ENCODE measurements at places on chromosomes 16 and 17.
A peak's percentile ranks its signal among the peaks of the same experiment; 100 is the strongest.

GRCh38 chr17:48011405-48012150 lies 26.0 kb downstream of the COPZ2 start:
- DNase-seq = peak; percentile 50

DNA sequence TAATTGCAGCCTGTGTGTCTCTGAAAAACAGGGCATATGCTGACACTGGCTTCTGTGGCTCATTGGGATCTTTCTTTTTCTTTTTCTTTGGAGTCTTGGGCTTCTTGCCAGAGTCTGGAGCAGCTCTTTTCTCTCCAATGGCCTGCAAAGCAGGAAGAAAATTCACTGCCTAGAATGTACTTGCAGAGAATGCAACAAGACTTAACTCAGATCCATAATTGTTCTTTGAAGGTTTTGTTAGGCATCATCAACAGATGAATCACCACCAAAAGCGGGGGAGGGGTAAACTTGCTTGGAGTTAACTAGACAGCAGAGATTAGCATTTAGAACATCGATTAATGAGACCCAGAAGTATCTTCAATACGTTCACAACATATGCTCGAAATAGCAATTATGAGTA lies 100.9 kb downstream of the TOX3 start:
- no peak for DNase-seq

DNA sequence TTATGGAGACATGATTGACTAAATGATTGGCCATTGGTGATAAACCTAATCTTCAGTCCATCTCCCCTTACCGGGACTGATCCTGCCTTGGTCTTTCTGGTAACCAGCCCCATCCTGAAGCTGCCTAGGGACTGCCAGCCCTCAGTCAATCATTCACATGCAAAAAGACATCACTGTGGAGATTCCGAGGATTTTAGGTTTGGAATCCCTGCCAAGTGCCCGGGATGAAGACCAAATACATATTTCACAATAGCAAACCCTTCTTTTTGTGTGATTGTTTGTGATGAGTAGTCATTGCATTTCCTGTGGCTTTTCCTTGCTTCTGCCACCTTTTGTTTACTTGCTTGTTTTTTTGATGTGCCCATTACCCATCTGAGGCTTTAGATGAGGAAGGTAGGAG lies 44.0 kb downstream of the EPN2 start:
- no peak for DNase-seq

GRCh38 chr16:71916397-71916920 lies 21.1 kb downstream of the IST1 start:
- DNase-seq = no peak

DNA sequence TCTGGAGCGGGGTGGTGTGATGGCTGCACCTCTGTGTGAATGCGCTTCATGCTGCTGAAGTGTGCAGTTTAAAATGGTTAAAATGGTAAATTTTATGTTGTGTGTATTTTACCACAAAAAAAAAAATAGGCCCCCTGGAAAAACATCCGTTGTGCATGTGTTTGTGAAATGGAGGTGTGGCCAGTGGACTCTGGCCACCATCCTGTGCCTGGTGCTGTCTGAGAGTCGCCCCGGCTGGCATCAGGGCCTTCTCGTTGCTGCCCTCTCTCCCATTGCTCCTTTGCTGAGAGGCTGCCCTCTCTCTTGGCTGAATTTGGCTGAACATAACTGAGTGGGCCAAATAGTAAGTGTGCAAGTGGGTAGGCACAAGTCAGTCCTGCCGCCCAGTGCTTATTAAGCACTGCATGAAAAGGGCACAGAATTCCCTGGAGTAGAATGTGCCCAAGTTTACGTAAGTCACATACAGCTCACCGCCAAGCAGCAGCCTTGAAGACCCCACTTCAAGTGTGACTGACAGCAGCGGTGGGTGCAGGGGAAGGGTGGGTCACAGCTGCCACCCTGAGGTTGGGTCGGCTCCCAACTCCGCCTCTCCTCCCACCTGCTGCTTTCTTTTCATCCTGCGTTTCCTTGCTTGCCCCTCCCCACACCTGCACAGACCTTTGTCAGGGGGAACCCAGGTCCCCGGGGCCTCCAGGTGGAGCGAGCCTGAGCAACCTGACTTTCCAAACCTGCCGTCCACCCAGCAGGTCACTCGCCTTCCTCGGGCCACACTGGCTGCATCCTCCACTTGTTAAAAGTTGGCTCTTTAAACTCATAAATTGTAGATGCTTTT lies 46.8 kb downstream of the FOXK2 start:
- DNase-seq = no peak

GRCh38 chr17:41176744-41177387 lies 1.2 kb downstream of the KRTAP4-2 start:
- DNase-seq = no peak

- no peak for DNase-seq
Observed at GRCh38 chr16:48356633-48357376, 28.4 kb downstream of the SIAH1 start.

DNA sequence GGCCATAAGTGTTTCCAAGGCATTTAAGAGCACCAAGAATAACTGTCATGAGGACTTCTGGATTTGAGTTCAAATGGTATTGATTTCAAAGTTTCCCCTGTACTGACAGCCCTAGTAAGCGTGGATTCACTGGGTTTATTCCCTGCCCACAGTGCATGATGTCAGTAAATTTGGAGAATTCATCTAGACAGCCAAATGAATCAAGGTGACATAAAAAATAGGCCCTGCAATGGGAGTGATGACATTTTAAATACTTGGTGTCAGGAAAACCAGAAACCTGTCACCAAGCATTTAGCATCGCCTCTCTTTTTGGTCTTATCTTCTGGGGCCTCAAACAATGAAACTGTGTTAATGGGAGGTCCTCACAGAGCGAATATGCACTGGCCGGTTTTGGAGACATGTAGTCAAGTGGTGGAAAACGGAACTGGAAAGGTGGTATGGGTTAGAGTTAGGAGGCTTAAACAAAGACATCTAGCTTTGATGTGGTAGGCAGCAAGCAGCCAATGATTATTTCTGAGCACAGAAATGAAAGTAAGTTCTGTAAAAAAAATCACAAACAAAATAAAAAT lies 29.1 kb downstream of the COG4 start:
- DNase-seq = no peak

DNA sequence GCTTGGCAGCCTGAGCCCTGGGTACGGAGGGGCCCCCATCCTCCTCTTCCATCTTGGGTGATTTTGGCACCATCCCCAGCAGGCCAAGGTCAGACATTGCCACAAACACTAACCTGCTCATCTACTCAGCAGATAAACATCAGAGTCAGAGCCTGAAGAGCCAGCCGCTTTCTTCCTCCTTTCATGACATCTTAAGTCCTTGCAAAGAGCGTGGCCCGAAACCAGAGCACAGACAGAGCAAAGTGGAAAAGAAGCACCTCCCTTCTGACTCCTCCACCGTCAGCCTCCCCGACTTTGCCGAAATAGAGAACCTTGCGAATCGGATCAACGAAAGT lies 60.4 kb upstream of the RPH3AL start:
- DNase-seq = no peak

DNA sequence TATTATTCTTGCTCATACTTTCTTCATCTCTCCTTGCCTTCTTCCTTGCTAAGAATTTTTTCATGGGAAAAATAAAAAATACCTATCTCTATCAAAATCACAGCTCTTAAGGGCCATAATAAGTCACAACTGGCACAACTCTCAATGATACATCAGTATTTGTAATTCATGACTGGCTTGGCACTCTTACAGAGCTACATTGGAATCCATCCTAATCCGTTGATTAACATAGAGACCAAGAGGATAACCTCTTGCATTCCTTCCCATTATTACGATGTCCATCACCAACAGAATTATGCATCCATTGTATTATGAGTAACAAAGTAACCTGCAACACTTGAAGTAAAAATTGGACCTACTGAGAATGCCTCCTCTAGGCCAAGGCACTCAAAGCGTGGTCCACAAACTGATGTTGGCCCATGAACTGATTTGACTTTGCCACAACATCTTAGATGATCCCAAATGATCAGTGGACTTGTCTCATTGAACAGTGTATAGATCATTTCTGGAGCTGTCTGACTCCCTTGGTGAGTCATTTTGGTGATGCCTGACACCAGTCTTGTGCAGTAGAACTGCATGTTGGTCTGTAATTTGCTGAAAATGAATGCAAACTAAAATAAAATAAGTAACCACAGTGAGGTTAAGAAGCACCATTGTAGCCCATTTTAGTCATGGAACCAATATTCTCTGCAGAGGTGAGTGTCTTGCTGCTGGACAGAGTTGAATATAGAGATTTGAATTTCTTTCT lies 163.2 kb downstream of the AXIN2 start:
- no peak for DNase-seq

GRCh38 chr17:78991906-78992532 lies 12.3 kb upstream of the LGALS3BP start:
- no peak for DNase-seq

- DNase-seq = no peak
Observed at GRCh38 chr16:46924402-46924801, 40.2 kb downstream of the GPT2 start.

- DNase-seq = peak; percentile 97
Observed at GRCh38 chr17:73308017-73308823, 3.6 kb downstream of the CDC42EP4 start.

DNA sequence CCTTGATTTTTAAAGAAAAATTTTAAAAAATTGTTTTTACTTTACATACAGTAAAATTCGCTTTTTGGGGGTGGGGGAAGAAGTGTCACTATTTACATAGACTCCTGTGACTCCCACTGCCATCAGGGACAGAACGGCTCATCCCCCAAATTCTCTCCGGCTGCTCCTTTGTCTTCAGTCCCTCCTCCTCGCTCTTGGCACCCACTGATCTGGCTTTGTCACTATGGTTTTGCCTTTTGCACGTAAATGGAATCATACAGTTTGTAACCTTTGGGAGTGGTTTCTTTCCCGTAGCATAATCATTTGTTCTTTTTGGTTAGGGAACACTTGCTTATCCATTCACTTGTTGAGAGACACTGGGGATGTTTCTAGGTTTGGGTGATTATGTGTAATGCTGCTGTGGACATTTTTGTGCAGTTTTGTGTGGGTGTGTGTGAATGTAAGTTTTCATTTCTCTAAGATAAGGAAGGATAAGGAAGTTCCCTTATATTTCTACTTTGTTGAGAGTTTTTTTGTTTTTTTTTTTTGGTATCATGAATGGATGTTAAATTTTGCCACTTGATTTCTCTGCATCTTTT lies 27.4 kb downstream of the RAB11FIP4 start:
- DNase-seq = no peak

DNA sequence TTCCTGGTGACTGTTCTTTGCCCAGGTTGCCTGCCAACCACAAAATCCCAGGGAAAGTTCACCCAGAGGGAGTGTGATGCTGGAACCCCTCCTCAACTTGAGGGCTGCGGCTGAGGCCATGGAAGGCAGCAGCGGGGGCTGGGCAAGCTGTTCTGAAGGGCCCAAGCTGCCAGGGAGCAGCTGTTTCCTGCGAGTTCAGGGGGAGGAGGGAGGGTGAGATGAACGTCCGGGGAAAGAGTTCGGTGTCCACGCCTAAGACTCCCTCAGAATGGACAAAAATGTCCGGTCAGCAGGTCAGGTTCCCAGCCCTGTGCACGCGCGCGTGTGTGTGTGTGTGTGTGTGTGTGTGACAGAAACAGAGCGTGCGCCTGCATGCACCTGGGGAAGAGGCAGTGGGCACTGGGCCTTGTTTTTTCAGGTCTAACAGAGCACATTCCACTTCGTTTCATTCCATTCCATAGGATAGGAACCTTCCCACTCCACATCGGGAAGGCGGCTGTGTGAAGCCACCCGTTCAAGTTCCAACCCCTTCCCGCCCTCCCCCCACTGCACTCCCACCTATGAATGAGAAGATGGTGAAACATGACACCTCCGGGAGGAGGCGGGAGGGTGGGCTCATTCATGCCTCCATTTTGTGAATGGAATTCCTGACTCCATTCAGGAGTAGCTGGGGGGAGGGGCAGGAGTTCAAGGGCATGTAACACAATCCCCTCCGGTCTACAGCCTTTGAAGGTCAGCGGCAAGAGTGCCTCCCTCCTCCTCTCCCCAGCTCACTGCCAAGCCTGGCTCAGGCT lies 15.7 kb downstream of the ETV4 start:
- DNase-seq = peak; percentile 85

DNA sequence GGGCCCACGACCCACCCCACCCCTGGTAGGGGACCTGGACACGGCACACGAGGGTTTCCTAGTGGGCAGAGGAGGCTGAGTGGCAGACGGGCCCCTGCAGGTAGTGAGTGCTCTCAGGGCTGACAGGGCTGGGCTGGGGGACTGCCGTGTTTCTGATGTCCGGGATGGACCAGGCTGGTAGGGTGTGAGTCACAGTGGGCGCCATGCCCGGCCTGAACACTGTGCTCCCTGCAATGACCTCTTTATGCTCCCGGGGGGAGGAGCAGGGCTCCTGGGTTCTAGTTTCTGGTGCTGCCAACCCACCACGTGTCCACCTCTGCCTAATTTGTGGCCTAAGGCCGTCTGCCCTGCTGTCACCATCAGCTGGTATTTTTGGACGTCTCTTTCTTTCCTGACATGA lies 26.3 kb downstream of the ARHGAP23 start:
- DNase-seq = peak; percentile 98

DNA sequence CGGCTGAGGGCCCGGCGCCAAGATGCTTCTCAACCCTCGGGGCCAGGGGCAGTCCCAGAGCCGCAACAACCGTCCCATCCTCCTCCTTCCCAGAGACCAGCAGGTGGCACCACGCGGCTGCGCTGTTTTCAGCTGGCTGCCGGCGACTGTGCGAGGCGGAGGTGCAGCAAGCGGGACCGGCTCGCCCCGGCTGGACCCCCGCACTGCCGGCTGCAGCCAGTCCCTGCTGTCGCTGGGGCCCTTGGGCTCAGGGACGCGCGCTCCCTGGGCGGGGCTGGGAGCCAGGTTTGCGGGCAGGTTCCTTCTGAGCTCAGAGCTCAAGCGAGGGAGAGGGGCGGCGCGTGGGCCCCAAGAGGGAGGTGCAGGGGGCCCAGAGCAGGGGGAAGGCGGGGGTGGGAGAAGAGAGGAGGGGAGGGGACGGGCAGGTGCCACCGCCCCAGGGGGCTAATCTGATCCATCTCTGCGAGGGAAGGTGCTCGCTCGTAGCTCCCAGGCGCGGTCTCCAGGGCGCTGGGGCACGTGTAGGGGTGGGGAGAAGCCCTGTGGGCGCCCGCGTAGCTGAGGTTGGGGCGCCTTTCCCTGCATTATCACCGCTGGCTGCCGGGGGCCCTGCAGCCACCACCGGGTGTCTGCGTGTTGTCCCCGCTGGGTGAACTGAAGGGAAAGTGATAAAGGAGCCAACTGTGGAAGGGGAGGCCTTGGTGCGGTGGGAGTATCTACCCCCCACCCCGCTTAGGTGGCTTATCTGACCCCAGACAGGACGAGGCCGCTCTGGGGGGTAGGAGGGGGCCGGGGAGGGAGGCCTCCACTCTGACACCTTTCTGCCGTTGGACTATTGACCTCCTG lies 24.2 kb downstream of the STAT5A start:
- no peak for DNase-seq
